ENCODE measurements at places on chromosomes 7 and 10.

DNA sequence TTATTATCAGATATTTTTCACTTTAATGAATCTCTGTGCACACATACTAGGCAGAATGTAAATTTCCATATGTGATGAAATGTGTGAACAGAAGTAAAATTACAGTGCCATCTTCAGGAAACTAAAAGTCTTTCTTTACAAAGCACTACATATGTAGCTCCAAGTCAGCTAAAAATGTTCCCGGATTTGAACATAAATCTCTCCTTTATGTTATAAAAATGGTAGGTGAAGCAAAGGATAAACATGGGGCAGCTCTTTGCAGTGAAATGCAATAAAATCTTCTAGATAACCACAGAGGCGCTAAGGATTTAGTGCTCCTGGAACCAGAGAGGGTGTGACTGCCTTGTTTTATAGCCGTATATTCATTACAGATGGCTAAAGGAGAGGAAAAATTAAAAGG is 104.9 kb upstream of the C7orf33 start:
- no peak for DNase-seq

DNA sequence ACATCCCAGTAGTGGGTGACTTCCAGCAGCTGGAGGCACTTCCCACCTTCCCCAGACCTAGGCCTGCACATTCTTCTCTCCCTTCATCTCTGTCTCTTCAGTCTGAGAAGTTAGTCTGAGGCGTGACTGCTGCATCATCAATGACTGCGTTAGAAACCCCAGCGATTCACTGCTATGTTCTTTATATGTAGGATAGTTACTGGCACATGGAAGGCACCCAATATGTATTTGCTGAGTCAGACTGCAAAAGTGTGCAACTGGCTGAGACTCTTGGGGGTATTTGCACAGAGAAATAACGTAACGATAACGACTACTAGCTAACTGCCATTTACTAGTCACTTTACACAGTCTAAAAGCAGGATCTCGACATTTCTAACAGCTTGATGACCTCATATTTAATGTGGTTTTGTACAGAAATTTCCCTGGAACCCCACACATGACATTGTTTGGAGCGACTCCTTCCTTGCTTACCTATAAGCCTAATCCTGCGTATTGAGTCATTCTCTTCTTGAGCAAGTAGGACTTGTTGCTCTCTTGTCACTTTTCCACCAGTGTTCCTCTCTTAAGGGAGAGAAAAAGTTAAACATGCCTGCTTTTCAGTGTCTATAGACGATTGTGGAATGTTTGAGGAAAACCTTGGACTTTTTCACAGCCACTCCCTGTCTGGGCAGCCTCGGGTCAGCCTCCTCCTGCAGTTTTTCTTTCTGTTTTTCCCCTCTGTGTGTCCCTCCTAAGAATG is 45.5 kb downstream of the THNSL1 start:
- DNase-seq, result no peak

- no peak for DNase-seq
Observed at GRCh38 chr7:6558837-6559236, 7.6 kb upstream of the GRID2IP start.

GRCh38 chr7:55073051-55073511 is 54.3 kb downstream of the EGFR start:
- DNase-seq, result no peak

DNA sequence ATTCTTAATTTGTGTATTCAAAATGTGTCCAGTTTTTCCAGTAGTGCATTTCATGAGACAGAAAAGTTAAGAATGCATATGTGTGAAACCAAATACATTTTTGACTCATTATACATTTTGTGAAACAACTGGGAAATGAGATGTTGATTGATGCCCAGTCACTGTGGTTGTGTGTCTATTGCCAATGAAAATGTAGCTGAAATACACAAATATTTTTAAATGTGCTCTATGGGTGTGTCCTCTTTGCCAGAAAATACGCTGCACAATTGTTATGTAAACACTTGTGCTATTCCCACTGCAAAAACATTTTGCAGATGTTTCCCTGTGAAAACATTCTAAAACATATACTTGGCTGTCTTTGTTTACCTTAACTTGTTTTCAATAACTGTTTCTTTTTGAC is 395.2 kb downstream of the TFEC start:
- no peak for DNase-seq

Measured in activated T-helper 1 cell treated with anti-CD3 and anti-CD28 coated beads, Interleukin-12 subunit alpha, Interleukin-12 subunit beta, Interleukin-2, Interleukin-4 antibody, amounts not matched to agents 30 ng/mL and 10 ng/mL and 1 ng/mL, durations not matched to agents 14 hours and 24 hours and 36 hours (primary cell).